Activated T-helper 1 cell treated with Interleukin-2 at 50 U/mL for 16 hours (primary cell): ENCODE measurements at places on chromosomes 11 and 22.
A peak's percentile ranks its signal among the peaks of the same experiment; 100 is the strongest.

DNA sequence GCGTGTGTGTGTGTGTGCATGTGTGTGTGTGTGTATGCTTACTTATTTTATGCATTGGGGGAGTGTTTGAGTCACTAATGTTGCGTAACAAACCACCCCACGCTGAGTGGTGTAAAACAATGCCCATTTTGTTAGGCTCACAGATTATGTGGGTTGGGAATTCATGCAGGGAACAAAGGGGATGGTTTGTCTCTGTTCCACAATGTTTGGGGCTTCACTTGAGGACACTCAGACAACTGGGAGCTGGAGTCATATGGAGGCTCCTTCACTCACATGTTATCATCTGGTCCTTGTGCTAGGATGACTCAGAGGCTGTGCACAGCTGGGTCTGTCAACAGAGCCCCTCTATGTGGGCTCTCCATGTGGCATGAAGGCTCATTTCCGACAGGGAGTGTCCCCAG is 51.3 kb upstream of the LARGE1 start:
- DNase-seq = no peak

- no peak for DNase-seq
Measured at GRCh38 chr11:30873924-30874610, 287.9 kb upstream of the MPPED2 start.

DNA sequence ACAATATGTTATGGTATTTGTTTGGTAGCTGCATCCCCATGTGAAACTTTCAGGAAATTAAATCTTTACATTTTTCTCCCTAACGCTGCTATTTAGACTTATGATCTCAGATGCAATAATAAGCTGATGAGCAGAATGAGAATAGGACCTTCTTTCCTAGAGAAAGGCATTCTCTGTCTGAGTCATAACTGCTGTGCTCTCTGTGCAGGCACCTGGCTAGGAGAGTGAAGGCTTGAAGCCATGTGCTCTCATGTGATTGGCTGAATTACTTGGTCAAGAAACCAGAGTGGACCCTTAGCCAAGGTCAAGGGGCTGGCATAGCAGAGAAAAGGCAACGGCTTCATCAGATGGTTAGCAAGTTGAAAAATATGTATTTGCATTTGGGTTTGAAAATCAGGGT is 185.0 kb downstream of the ADAMTS15 start:
- no peak for DNase-seq

DNA sequence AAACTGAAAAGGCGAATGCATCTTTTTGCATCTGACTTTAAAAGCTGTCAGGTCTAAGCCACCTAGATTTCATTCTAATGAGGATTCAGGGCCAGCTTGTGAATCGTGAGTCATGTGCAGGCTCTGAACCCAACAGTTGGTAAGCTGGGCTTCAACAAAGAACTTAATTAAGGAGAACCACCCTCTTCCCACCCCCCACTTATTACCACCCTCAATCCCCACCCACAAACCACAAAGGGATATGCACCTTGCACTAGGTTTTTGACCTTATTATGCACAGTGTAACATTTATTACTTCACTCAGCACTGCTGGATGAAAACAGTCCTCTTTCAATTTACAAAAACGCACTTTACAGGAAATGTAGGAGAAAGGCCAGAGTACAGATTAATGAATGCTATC is 94.1 kb upstream of the LIN7C start:
- DNase-seq = no peak

DNA sequence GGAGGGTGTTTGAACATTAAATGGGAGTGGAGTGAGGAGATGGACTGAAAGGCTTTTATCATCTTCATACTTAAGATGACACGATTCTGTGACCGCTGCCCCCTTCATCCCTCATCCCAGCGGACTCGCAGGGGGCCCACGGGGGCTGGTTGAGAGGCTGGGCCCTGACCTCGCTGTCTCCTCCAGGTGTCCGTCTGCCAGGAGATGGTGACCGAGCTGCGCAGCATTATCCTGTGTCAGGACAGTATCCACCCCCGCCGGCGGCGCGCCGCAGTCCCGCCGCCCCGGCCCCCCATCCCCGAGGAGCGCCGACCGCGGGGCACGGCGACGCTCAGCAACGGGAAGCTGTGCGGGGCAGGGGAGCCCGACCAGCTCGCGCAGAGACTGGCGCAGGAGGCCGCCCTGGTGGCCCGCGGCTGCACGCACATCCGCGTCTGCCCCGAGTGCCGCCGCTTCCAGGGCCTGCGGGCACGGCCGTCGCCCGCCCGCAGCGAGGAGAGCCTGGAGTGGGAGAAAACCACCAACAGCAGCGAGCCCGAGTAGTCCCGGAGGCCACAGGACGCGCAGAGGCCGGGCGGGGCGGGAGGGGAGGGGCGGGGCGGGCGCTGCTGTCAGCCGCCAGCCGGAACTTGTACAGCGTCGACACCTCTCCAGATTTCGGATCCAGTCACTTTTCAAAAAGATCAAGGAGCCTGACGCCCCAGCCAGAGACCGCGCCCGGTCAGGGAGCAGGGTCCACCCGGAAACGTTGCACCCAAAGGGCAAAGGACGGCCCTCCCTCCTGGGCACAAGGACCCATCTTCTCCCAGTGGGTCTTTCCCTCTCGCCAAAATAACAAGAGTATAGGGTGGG is 38.0 kb upstream of the TBCEL start:
- DNase-seq = peak; percentile 10

- DNase-seq = no peak
Measured at GRCh38 chr11:47222696-47223095, 7.9 kb downstream of the DDB2 start.

GRCh38 chr11:74035264-74035663 is 26.4 kb upstream of the UCP3 start:
- DNase-seq = no peak

DNA sequence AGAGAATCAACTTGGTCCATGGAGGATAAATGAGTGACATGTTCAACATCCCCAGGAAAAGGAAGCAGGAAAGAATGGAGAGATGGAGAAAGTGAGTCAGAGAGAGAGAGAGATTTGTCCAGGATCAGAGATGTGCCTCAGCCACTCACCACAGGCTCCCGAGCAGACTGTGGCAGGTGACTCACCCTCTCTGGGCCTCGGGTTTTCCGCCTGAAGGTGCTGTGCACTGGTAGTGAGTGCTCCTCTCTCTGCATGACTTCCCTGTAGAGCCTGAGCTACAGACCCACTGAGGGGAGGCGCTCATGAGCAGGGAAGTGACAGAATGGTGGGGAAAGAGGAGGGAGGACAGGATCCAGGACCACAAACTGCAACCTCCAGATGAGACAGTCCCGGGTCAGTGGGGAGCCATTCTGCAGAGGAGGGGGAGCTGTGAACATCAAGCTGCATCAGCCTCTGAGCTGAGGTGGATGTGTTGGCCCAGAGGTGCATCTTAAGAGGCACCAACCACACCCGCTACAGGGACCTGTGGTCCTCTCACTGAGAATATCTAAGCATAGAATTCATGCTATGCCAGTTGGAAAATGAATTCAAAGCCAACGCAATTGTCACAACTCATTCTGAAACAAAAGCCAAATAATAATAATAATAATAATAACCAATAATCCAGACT is 433.4 kb downstream of the BRD1 start:
- DNase-seq = no peak

GRCh38 chr22:21829523-21829922 is 37.9 kb downstream of the MAPK1 start:
- no peak for DNase-seq

GRCh38 chr11:102197670-102198139 is 87.5 kb downstream of the YAP1 start:
- DNase-seq = no peak

- DNase-seq = no peak
Measured at GRCh38 chr11:59291228-59291627, 67.5 kb upstream of the OR5AN1 start.
